ENCODE measurements at places on chromosomes 5 and 9. TPM values are rescaled to one million over a fixed set of nuclear protein-coding genes. Genes with fewer than 3 reads are reported as not detected.

DNA sequence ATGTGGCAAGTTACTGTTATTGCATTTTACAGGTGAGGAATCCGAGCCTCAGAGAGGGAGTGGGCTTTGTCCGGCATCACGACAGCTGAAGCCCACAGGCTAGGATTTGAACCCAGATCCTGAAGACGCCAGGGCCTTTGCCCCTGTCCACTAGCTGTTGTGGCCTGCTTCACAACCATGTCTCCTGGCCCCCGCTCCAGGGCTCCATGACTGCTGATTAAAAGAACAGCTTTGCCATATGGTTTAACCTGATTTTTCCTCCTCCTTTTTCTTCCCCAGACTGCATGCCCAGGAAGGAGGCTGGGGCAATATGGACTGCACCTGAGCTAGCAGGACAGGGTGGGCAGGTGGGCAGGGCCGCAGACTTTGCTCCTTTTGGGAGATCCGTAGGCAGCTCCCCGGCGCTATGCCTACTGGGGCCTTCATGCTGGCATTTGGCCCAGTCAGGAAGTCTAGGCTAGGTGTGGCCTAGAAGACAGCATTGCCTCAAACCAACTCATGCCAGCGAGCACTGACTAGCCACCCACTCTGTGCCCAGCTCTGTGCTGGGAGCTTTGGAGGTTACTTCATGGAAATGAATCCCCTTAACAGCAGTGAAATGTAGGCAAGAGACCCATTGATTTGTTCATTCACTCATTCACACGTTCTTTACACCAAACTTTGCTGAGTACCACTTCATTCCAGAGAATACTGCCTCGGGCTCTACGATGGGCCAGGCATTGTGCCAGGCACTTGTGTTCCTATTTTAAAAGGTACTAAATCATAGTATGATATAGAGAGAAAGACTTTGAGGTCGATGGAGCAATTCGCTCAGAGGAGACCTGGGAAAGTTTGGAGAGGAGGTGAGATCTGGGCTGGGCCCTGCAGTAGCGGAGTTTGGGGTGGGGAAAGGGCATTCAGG, 94.3 kb upstream of the CPEB4 start:
- no peak for DNase-seq

GRCh38 chr5:159341906-159342310, 11.6 kb upstream of the IL12B start:
- DNase-seq = peak; percentile 71

Gene PAPPA
- 8.6 TPM for polyA plus RNA-seq

DNA sequence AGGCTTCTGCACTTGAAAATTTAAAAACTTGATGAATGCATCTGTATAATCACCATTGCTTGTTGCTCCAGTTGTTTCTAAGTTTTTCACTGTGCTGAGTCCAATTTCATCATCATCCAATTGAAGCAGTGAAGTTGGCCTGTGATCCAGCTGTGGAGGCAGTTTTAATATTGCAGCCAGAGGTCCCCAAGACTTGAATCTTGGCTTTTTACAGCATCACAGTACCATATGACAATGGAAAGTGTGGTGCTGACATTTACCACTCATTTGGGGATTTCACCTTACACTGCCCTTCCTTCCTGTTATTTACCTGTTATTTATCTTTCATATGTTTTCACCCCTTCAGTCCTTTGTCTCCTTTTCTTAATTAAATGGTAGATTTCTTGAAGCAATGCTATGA, 76.2 kb upstream of the SPIN1 start:
- no peak for DNase-seq

DNA sequence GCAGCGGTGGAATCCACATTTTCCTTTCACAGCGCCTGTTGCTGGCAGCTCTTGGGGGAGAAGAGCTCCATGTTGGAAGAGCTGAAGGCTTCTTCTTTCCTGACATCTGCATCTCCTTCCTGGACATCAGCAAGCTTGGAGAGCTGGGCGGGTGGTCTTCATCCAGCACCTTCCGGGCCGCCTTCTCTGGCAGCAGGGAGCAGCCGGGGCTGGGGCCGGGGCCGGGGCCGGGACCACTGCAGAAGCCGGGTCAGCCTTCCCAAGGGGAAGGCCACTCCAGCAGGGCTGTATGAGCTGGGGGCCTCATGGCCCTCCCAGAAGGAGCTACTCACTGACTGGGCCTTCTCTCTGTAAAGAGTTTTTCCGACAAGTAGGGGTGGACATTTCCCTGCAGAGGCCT, 787.5 kb downstream of the TLE4 start:
- no peak for DNase-seq
